ENCODE measurements at places on chromosomes 1 and 21.

DNA sequence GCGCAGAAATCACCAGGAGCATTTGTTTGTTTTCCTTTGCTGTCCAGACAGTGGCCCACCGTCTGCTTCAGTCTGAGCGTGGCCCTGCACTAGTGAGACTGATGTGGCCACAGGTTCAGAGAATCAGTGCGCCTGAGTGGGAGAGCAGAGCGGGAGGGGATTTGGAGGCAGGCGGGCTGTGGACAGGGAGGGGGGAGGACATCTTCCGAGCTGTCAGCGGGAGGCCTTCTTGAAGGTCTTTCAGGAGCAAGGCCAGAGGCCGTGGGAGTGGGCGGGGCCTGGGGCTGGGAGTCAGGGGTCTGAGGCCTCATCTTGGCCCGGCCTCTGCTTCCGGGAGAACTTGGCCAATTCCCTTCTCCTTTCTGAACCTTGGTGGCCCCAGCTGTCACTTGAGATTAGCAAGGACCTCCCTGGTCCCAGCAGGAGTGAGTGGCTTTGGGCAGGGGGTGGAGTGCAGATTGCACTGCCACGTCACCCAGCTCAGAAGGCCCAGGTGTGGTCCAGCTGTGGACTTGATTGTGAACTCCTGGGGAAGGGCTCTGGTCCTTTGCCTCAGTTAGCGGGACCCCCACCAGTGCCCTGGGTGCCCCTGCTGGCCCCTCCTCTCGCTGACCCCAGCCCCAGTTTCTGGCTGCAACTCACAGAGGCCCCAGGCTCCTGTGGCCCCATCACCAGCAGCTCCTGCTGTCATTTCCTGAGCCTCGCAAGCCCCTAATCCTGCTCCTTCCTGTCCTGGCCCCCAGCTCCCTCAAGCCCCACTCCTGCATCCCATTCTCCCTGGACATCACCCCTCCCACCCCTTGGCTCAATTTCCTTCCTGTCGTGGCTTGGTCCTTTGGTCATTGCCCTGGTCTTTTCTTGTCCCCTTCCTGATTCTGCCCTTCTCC, 8.4 kb downstream of the TNFRSF1B start:
- DNase-seq: no peak

DNA sequence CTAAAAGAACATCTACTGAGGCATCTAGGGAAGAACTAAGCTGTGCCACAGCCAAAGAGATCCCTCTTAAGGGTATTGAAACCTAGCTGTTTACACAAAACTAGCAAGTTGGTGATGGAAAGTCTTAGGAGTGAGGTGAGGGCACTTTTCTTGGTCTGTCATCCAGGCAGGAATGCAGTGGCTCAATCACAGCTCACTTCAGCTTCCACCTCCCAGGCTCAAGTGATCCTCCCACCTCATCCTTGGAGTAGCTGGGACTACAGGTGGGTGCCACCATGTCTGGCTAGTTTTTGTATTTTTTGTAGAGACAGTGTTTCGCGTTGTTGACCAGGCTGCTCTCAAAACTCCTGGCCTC, 2.4 kb downstream of the PLEKHO1 start:
- DNase-seq: no peak

- DNase-seq: no peak
Observed at GRCh38 chr21:45544449-45545235, 2.4 kb upstream of the SLC19A1 start.

DNA sequence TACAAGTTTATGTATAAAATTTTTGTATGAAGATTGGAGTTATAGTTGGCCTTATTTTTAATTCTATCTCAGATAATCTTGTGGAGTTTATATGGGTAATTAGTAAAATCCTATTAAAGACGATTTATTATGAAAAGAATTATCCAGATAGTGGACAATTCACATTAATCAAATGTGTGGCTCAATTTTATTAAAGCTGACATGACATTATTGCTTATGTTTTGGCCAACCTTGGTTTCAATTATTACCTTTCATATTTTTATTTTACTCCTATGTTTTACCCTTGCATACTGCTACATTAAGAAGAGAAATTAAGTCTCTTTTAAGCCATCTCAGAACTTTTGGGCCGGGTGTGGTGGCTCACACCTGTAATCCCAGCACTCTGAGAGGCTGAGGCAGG, 110.0 kb downstream of the ITSN1 start:
- DNase-seq: no peak

- DNase-seq: no peak
Observed at GRCh38 chr1:159799446-159799985, 2.6 kb upstream of the FCRL6 start.

DNA sequence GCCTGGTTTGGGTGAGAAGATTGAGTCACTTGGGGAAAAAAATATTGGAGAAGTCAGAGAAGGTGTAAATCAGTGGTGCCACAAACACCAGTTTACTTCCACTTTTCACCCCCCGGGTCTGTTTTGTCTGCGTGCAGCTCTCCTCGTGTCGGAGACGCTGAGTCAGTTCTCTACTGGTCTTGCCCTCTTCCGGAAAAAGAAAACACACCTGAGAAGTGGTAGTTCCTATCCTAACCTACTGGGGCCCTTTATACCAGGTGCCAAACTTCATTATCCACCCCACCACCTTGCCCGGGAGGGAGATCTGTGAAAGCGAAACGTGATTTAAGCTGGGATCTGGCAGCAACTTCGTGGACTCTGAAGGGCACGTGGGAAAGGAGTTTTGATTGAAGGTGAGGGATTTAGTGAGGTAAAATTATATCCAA, 855 bp upstream of the IVNS1ABP start:
- DNase-seq: peak; percentile 37

DNA sequence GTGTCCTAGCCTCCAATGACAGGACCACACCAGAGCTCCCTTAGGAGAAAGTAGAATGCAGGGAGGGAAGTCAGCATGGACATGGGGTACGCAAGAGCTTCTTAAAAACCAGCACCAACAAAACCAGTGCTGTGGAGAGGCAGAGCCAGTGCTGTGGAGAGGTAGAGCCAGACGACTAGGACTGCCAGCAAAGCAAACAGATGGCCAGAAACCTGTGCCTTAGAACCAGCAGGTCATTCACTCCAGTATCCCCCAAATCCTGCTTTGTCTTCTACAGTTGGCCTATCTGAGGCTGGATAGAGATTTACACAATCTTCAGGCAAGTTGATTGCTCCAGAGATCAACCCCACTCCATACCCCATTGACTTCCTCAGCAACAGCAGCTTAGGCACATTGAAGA, 459.9 kb upstream of the CAMK1G start:
- DNase-seq: no peak

DNA sequence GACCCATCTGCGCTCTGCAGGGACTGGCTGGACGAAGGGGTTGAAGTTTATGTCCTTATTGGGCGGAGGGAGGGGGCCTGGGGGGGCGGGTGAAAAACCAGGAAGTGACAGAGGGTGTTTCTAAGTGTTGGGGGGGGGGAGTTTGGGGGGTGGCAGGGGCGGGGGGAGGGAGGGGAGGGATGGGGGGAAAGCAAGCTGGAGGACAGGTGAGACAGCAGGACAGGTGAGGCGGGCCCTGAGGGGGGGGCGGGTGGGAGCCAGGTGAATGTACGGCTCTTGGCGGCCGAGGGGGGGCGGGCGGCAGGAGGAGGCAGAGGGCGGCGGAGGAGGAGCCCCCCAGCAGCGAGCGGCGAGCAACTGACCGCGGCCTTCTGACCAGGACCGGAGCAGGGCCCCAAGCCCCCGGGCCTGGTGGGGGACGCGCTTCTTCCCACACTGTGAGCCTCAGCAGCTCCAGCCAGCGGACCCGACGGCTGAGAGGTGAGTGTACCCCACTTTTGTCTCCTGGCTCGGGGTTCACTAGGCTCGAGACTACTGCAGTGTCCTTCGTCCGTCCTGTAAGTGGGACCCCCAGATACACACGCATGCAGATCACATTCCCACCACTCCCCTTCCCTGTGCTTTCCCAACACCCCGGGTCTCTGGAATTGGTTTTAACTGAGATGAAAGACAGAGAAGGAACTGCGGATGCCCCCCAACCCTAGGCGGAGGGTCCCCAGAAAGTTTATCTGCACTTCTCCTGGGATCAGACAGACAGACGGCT, at the start of gene ZBTB7B:
Gene ZBTB7B (plus strand): TSS at position 339 of the 763 bp plus-strand sequence. CDS start 11,859 bp downstream, outside the sequence.
- DNase-seq: no peak

GRCh38 chr1:203556047-203556851, 62.3 kb downstream of the OPTC start:
- no peak for DNase-seq

DNA sequence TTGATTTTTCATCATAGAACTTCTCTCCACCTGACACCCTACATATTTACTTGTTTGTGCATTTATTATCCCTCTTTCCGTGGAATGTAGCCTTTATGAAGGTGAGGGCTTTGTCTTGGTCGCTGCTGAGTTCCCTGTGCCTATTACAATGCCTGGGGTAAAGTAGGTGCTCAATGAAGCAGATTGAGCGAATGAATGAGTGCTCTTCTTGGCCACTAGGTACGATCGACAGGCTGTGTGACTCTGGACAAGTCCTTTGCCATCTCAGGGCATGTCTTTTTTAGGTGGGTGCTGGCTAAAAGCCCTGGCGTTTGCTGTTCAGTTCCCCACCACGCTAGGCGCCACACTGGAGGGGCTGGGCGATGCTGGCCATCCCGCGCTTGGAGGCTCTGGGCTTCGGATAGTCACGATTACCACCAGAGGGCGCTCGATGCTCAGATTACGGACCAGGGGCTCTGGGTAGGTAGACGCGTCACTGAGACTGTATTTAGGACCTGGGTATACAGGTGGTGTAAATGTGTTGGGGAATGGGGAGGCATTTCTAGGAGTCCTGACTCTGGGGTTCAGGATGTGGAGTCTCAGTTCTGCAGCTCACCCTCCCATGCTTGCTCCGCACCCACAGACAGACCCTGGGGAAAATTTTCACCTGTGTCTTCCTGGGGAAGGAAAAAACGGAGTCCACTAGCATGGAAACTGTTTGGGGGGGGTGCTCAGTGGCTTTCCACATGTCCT, 71.0 kb upstream of the CSF3R start:
- peak; percentile 44 for DNase-seq

DNA sequence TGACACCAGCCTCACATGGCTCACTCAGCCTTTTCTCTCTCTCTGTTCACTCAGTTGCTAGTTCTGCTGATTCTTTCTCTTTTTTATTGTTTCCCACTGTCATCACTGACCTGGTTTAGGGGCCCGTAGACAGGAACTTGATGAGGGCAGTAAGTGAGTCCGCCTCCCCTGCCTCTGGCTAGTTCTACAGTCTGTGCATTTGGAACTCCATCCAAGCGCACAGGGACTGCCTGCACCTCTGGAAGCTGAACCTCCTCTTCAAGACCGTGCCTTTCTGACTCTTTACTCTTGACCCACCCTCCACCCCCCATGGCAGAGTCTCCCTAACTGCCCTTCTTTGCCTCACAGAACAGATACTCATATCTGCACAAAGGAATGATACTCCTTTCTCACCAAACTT, 4.2 kb downstream of the TENT5C start:
- no peak for DNase-seq

GRCh38 chr1:80640978-80641377, 1159.8 kb upstream of the ADGRL2 start:
- no peak for DNase-seq

DNA sequence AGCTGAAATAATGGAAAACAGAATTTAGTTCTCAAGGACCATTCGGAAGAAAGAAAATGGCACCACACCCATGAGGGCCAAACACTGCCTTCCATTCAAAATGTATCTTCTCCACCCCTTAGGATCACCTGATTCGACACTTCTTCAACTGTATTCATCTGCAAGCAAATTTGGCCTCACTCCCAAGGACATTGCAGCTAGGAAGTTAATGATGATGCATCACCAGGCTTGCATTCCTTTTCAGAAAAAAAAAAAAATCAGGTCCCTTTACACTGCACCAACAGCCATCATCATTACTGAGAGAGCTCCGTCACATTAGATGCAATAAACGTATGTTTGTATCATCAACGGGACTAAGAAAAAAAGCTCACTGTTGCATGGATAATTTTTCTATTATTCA, 368.3 kb downstream of the PCP4 start:
- DNase-seq: no peak

DNA sequence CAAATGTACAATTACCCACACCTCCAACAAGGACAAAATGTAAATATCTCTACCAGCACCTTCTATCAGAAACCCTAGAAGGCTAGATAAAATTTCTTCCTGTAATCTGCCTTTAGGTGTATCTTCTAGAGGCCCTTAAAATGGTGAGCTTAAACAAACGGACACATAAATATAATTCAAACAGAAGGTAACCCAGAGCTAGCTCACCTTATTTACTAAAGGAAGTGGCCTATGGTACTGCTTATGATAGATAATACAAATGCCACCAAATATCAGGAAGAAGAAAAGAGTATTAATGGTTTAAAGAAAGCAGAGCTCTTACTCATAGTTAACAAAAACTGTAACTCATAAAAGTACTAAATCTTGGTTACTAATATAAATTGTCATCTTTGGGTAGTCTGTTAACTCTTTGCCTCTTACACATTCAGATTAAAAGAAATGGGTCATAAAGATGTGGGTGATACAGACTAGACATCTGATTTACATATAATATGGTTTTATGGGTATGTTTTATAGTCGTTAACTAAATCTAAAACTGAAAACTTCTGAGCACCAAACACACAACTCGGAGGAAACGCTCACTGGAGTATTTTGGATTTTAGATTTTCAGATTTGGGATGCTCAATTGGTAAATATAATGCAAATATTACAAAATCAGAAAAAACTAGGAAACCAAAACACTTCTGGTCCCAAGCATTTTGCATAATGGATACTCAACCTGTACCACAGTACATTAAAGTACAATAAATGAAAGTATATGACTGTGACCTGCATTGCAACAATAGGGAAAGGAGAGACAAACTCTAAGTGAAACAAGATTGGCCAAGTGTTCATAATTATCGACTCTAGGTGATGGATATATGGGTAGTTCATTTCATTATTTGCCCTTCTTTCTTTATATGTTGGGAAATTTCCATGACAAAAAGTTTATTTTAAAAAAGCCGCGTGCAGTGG, 23.2 kb downstream of the TRIT1 start:
- DNase-seq: no peak

- DNase-seq: no peak
Observed at GRCh38 chr1:79196211-79196610, 189.7 kb upstream of the ADGRL4 start.

DNA sequence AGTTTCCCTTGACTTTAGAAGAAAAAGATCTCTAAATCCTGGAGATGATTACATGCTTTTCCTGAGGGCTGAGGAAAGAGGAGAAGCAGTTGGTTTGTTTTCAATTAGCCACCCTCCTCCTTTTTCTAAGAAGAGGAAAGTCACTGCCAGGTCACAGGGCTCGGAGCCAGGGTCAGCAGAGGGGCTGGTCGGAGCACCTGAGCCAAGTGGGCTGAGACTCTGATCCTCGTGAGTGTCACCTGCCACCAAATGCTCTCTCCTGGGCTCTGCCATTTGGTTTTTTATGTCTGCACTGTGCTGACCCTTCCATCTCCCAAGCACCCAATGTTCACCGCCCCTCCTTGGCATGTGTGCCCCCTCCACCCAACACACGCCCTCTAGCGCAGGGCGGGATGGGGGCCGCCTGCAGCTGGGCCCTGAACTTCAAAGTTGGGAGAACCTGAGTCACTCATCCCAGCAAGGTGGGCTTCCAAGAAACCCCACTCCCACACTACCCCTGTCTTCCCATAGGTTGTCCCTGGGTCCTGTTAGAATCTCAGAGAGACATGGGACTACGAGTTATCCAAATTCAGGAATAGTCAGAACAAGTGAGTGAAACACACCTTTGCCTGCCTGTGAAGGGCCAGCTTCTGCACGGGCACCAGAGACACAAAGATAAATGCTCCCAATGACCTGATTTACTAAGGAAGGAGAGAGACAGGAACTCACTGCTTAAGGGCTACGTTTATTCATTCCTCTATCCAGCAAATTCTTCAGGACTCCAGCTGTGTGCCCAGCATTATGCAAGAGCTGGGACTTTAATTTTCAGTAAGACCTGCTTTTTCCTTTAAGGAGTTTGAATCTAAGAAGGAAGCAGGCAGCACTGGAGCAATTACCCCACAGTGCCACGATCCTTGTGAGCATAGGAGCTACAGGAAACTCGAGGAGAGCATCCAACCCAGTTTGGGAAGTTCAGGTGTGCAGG, 127.5 kb downstream of the RHOU start:
- no peak for DNase-seq
